Chondrocyte (in vitro differentiated cells): ENCODE measurements at places on chromosomes 1 and 21.

- DNase-seq, result no peak
Measured at GRCh38 chr1:88327391-88328267, 356.4 kb upstream of the PKN2 start.

GRCh38 chr1:227265891-227266290 lies 52.4 kb downstream of the CDC42BPA start:
- no peak for DNase-seq

DNA sequence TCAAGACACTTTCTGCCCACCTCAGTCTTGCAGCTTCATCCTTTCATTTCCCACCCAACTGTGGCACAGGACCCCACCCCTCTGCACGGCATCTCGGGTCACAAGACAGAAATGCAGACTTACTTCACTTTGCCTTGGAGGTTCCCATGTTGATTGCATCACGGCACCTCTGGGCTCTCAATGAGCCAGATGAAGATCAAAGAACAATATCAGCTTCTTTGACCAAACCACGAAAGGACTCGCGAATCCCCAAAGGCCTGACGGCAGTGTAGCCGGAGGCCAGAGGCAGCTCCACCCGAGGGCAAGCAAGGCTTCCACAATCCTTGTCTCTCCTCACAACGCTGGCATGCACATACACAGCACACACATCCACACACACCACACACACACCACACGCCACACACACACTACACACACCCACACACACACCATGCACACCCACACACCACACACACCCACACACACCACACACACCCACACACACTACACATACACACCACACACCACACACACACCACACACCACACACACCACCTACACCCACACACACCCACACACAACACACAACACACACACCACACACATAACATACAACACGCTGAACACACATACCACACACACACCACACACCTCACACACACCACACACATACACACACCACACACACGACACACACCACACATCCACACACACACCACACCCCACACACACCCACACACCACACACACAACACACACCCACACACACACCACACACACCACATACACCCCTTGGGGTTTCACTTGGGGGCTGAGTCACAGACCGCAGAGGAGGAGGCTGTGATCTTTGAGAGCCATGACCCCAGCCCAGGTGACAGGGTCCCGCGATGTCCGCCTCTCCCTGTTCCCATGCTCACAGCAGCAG lies 35.8 kb downstream of the UBASH3A start:
- DNase-seq, result no peak

- no peak for DNase-seq
Measured at GRCh38 chr1:201454608-201455007, 14.4 kb downstream of the PHLDA3 start.

- peak; percentile 22 for DNase-seq
Measured at GRCh38 chr1:36095760-36096405, 7.2 kb downstream of the ADPRS start.

DNA sequence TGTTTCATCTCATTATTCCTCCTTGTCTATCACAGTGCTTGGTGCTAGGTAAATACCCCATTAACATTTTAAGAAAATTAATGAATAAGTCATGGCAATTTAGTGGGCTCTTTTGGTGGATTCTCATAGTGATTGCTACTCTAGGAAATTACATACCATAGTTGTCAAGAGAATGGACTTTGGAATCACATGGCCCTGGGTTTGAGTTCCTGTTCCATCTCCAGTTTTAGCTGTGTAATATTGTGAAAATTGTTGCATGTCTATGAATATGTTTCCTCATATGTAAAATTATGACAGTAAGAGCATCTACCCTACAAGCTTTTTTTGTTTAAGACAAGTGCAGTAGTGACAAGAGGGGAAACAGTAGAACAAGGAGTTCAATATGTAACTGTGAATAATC lies 20.7 kb downstream of the WDTC1 start:
- DNase-seq, result no peak

DNA sequence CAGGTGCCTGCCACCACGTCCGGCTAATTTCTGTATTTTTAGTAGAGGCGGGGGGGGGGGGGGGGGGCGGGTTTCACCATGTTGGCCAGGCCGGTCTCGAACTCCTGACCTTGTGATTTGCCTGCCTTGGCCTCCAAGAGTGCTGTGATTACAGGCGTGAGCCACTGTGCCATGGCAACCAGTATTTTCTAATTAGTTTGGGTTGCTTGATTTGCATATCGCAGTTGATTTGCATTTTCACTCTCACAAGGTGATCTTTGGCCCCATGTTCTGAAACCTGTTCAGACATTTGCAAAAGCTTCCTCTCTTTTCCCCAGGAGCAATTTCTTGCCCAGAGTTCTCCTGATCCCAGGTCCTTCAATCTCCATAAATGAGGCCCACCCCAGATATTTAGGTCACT lies 1.7 kb downstream of the TOR3A start:
- no peak for DNase-seq

- DNase-seq, result peak; percentile 44
Measured at GRCh38 chr1:6133146-6133895, 46.8 kb downstream of the CHD5 start.

DNA sequence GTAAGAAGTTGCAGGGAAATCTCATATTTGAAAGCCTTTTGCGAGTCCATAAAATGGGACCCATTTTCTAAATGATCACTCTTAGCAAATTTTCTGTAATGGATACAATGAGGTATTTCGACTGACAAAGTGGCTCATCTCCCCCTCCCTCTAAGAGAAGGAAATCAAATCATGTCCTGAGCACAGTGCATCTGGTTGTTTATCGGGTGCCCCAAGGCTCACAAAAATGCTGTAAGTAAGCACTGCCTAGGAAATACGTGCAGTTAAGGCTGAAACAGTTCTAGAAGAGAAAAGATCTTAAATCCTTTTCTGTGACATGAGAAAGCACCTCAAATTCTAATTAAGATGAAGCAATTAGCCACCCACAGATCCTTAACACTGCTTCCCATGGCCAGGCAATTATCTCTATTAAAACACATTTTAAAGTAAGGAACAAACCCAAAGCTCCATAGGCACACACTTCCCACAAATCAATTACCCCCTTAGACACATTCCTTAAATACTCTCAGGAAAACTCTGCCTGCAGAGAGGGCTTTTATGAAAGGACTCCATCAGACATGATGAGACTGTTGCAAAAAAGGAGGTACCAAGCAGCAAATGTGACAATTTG lies 216.3 kb downstream of the KCNH1 start:
- no peak for DNase-seq

GRCh38 chr1:80003250-80003649 lies 996.7 kb upstream of the ADGRL4 start:
- DNase-seq, result no peak

- no peak for DNase-seq
Measured at GRCh38 chr1:100268202-100268601, 2.2 kb downstream of the RTCA start.

GRCh38 chr1:243179720-243180119 lies 75.4 kb downstream of the CEP170 start:
- no peak for DNase-seq

- DNase-seq, result no peak
Measured at GRCh38 chr1:232596666-232597303, 33.1 kb downstream of the SIPA1L2 start.

- no peak for DNase-seq
Measured at GRCh38 chr1:193031431-193031830, 27.7 kb downstream of the UCHL5 start.

DNA sequence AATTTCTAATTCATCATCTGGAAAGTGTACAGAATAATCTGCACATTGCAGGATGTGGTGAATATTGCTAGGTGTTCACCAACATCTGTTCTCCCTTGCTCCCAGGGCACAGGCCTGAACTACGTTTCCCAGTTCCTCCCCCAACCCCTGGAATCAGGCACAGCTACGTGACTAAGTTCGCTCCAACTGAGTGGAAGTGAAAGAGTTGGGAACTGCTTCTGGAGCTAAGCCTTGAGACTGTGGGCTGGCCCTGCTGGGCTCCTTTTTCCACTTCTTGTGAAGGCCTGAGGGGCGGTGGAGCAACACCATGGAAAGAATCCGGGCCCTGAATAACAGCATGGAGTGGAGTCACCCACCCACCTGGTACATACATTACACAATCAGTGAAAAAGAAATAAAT lies 534.6 kb downstream of the SMYD3 start:
- no peak for DNase-seq

- DNase-seq, result no peak
Measured at GRCh38 chr1:181044449-181044966, 10.7 kb downstream of the MR1 start.

GRCh38 chr21:43274946-43275310 lies 106.1 kb downstream of the CRYAA start:
- no peak for DNase-seq
